ENCODE measurements at places on chromosomes 3 and 15.

- no peak for DNase-seq
Measured at GRCh38 chr3:12116870-12117269, 41.8 kb downstream of the TIMP4 start.

DNA sequence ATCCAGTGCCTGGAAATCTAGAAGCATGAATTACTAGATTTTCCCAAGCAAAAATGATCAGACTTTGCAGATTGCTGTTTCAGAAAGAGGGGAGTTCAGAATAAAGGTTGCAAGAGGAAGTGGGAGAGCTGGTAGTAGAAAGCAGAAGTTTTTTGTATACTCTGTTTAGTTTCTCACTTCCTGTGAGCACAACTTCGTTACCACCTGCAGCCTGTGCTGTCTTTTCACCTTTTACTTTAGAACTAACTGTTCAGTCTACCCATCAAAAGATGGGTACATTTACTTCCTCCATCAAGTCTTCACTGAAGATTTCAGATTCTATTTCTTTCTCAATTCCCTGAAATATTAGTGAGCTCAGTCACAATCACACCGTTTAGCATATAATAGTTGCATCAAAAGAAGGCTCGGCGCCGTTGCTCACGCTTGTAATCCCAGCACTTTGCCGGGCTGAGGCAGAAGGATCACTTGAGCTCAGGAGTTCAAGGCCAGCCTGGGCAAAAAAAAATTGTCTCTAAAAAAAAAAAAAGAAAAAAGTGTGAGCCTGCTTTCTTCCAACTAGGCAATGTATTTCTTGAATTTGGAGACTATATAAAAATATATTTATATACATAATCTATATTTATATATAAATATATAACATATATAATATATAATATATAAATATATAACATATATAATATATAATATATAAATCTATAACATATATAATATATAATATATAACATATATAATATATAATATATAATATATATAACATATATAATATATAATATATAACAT lies 1.8 kb upstream of the CEP97 start:
- DNase-seq: no peak

DNA sequence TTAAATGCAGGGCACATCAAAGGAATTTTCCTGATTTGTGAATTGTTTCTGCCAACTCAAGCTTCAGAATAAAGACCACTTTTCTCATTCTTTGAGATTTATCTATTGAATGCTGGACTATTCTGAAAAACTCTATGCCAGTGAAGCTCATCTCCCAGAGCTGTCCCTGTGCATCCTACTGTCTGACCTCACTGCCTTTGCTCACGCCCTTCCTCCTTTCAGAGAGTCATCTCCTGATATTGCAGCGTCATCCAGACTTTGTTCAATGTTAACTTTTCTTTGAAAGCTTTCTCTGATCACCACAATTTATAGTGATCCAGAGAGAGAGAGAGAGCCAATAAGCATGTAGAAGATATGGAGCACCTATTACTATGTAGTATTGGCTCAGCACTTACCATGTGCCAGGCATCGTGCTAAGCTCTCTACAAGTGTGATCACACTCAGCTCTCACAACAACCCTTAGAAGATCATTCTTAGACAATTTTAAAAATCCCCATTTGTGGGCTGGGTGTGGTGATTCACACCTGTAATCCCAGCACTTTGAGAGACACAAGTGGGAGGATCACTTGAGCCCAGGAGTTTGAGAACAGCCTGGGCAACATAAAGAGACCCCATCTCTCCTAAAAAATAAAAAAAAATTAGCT lies 30.2 kb upstream of the TLE3 start:
- no peak for DNase-seq

GRCh38 chr3:61522060-61522459 lies 39.3 kb upstream of the PTPRG start:
- DNase-seq: no peak

DNA sequence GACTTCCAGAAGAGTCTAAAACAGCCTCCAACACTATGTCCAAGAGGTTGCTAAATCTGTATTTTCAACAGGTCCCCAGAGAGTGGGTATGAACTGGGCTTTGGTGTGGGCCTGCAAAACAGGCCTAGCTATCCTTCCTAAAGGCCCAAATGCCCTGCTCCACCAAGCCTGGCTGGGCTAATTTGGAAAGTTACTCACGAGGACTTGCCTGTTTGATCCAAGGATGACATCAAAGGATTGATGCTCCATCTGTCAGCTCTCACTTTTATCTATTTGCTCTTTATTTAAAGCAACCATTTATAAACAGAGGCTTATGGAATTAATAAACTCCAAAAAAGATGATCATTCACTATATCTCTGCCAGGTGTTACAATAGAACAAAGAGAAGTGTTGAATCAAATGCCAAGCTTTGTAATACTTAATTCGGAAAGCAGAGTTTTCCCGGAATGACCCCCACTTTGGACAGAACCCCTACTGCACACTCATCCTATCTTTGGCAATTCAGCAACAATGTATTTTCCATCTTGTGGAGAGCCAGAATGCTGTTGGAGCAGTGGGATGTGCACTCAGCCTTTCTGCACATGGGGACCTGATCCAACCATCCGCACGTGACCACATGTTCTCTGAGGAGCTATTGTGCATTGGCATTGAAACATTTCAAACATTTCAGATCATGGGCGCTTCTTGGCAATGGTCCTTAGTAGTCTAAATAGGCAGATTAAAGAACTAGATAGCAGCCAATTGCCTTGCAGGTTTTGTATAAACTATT lies 163.3 kb upstream of the THBS1 start:
- no peak for DNase-seq

DNA sequence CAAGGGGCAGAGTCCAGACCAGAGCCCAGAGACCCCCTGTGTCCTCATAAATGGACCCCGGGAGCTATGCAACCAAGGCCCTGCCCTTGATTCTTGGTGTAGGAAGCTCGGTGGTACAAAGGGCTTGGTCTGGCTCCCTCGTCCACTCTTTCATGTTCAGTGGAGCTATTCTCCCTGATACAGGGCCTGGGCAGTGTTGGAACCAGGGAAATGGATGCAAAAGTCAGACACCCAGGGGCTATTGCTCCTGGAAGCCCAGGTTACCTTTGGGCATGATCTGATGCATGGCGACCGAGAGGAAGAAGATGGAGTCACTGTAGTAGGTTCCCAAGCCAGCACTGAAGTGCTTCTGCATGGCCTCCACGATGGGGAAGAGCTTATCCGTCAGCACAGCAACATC lies 44.5 kb downstream of the XXYLT1 start:
- no peak for DNase-seq

DNA sequence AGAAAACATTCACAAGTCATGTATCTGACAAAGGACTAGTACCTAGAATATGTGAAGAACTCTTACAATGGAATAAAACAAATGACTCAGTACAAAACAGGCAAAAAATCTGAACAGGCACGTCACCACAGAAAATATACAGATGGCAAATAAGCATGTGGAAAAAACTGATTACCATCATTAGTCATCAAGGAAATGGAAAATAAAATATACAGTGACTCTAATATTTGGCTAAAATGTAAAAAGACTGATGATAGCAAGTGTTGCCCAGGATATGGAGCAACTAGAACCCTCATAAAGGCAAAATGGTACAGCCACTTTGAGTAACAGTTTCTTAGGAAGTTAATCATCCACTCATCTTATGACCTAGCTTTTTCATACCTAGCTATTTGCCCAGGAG lies 95.8 kb upstream of the ABHD17C start:
- no peak for DNase-seq

DNA sequence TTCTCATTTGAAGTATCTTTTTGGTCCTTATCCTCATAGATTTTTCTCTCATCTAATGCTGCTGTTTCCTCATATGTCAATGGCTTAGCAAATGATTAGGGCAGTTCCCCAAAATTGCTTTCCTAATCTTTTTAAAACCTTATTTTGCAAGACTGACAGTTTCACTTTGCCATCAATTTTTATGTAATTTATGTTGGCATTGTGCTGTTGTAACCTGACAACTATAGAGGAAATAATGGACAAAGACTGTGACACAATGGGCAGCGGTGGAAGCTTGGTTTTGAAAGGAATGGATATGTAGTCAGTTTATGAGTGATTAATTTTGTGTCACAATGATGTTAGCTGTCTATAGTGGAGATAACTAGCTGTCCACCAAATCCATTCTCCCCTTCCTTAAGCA lies 10.6 kb upstream of the SH3BP5 start:
- no peak for DNase-seq

DNA sequence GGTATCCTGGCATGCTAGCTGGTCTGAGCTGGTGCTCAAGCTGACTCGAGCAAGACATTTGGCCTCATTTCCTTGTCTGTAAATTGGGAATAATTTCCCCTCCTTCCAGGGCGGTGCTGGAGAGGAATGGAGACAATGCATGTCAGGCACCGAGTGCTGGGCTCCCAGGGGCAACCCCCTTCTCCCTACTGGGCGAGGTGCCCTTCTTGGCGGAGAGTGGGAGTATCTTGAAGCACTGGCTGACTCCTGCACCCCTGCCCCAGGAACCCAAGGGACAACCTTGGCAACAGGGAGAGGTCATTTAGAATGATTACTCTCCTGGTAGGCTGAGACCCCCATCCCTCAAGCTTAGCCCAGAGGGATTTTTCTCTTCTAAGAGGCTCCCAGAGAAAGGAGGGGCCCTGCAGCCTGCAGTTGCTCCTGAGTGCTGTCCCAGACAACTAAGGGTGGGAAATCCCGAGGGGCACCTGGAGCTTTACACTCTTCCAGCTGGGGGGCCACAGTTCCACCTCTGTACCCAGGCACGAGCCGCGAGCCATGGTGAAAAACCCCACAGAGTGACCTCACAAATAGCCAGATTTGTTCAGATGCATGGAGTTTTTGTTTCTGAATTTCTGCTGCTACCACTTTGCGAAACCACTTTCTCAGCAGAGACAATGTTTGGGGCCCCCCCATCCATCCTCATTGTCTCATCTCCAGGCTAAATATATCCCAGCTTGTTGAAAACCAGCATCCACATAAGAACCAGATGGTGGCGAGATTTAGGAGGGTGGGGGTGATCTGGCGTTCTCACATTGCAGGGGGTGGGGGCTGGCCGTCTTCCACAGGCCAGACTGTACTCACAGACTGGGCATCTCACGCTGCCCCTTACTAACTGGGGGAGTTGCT lies 44.8 kb downstream of the ABTB1 start:
- DNase-seq: no peak

GRCh38 chr3:171261487-171261886 lies 198.7 kb downstream of the TNIK start:
- no peak for DNase-seq

GRCh38 chr15:100901702-100902435 lies 17.3 kb upstream of the LRRK1 start:
- DNase-seq: no peak

DNA sequence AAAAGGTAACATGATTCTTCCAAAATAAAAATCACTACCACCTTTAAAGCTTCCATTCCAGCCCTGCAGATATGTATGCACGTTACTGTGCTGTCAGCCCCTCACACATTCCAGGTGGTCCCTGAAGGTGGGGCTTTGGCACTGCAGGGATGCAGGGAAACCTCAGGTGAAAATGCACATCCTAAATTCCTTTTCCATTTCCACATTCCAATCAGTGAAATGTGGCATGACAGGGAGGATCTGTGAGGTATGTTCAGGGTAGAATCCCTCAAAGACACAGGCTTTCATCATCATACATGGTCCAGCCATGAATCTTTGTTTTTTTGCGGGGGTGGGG lies 45.3 kb downstream of the CCR4 start:
- no peak for DNase-seq

DNA sequence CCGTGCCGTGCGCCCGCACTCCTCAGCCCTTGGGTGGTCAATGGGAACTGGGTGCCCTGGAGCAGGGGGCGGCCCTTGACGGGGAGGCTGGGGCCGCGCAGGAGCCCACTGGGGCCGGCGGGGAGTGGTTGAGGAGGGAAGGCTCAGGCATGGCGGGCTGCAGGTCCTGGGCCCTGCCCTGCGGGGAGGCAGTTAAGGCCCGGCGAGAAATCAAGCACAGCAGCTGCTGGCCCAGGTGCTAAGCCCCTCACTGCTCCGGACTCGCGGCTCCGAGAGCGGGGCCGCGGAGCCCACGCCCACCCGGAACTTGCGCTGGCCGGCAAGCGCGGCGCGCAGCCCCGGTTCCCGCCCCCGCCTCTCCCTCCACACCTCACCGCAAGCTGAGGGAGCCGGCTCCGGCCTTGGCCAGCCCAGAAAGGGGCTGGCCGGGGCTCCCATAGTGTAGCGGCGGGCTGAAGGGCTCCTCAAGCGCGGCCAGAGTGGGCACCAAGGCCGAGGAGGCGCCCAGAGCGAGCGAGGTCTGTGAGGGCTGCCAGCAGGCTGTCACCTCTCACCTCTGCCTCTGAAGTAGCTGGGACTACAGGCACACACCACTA lies 7.8 kb downstream of the GP9 start:
- DNase-seq: no peak

- no peak for DNase-seq
Measured at GRCh38 chr15:25901811-25902605, 38.9 kb upstream of the ATP10A start.

DNA sequence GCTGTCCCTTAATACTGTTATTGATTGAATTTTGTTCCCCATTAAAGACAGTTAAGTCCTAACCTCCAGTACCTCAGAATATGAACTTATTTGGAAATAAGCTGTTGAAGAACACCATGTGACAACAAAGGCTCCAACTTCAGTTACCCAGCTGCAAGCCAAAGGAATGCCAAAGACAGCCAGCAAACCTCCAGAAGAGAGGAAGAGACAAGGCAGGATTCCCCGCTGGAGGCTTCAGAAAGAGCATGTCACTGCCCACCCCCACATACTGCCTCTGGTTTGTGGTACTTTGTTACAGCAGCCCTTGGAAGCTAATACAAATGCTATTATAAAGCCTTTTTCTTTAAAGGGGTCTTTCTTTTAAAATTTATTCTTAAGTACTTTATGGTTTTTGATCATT lies 18.4 kb upstream of the NEK10 start:
- no peak for DNase-seq

GRCh38 chr15:100174904-100175275 lies 166.9 kb downstream of the ADAMTS17 start:
- DNase-seq: no peak

- DNase-seq: no peak
Measured at GRCh38 chr3:190266913-190267290, 55.3 kb downstream of the CLDN1 start.

- no peak for DNase-seq
Measured at GRCh38 chr3:150639262-150639661, 36.1 kb downstream of the SELENOT start.

GRCh38 chr3:168269001-168269400 lies 173.3 kb upstream of the GOLIM4 start:
- DNase-seq: no peak

- DNase-seq: no peak
Measured at GRCh38 chr3:98779541-98780335, 16.6 kb downstream of the ST3GAL6 start.

GRCh38 chr3:184237211-184237610 lies 7.8 kb downstream of the VWA5B2 start:
- DNase-seq: no peak

DNA sequence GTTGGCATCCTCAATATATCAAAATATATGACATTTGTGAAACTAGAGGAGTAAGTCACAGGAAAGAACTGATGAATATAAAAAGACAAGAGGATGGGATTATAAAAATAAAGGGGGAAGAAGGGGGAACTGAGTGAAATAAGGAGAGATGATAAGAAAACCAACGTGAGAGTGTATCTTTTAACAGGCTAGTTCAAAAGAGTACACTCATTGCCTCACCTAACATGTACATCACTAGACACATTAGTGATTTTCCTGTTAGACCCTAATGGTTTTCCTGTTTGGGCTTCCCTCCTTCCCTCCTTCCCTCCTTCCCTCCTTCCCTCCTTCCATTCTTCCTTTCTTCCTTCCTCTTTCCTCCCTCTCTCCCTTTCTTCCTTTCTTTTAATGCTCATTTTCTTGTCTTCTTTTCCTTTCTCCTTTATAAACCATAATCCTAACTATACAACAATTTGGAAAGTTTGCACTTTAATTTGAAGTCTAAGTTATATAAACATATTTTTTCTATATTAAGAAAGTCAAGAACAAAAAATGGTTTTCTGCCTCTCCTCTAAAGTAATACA lies 35.8 kb downstream of the FSIP1 start:
- no peak for DNase-seq

Measured in HEK293T (cell line).